ENCODE measurements at places on chromosomes 12 and 14. TPM values are rescaled to one million over a fixed set of nuclear protein-coding genes. Genes with fewer than 3 reads are reported as not detected.

DNA sequence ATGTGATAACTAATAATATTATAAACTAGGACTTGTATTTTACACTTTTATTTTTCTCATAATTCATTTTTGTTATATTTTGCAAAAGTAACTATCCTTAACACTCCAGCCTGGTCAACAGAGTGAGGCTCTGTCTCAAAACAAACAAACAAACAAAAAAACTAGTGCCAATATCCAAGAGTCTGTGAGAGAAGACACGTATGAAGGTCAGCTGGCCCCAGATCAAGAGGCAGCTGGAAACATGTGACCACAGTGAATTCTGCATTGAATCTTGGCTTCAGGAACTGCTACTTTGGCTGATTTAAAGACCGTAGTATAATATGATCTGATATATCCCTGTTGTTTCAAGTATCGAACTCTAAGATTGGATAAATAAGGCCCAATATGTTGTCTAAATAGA, 47.0 kb downstream of the ESR2 start:
- no peak overlapping the region for H3K4me3 ChIP-seq
- H3K27ac ChIP-seq, result no peak overlapping the region
- DNase-seq, result no peak
- no peaks in the 10 kb centered on the region for H3K27me3 ChIP-seq
- no peaks in the 10 kb centered on the region for H3K36me3 ChIP-seq

GRCh38 chr14:36751920-36752319, 90.3 kb downstream of the PAX9 start:
- H3K36me3 ChIP-seq, result no peaks in the 10 kb centered on the region
- H3K4me1 ChIP-seq, result peaks cover 18% of the 10 kb centered on the region
- peak; percentile 58 for DNase-seq
- H3K4me3 ChIP-seq, result no peak overlapping the region

DNA sequence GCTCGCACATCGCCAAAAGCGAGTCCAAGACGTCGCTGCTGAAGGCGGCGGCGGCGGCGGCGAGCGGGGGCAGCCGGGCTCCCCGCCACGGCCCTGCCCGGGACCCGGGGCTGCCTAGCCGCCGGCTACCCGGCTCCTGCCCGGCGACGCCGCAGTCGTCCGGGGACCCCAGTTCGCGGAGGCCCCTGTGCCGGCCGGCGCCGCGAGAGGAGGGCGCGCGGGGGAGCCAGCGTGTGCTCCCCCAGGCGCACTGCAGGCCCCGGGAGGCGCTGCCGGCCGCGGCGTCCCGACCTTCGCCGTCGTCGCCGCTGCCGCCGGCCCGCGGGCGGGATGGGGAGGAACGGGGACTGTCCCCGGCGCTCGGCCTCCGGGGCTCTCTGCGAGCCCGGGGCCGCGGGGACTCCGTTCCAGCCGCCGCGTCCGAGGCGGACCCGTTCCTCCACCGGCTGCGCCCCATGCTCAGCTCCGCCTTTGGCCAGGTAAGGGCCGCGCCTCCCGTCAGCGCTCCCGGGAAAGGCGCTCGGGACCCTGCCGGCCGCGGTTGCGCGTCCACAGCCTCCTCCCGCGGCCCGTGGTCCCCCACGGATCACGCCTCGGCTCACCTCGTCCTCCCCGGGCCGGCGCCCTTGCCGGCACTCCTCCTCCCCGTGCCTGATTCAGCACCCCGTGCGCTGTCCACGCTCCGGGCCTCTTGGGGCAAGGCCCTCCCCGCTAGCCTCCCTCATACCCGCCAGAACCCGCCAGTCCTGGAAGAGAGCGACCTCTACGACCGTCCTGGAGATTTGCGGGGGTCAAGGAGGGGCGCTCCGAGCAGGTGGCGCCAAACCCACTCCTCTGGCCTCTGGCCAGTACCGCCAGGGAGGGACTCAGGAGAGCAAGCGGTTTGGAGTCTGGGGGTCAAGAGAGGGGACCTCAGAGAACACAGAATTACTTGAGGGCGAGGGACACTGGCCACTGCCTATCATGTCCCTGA, 721 bp downstream of the CABP1 start:
- H3K36me3 ChIP-seq, result no peaks in the 10 kb centered on the region
- peak overlapping the region; percentile 61 for H3K4me3 ChIP-seq
- peaks cover 31% of the 10 kb centered on the region for H3K27me3 ChIP-seq
- no peak overlapping the region for H3K27ac ChIP-seq
- peak; percentile 63 for DNase-seq
- no peaks in the 10 kb centered on the region for H3K4me1 ChIP-seq

GRCh38 chr12:93025145-93026103, 96.3 kb upstream of the EEA1 start:
- H3K36me3 ChIP-seq, result no peaks in the 10 kb centered on the region
- H3K27ac ChIP-seq, result no peak overlapping the region
- no peaks in the 10 kb centered on the region for H3K27me3 ChIP-seq
- peak; percentile 72 for DNase-seq
- H3K4me1 ChIP-seq, result peaks cover 6% of the 10 kb centered on the region

GRCh38 chr14:58871573-58871972, 233.8 kb downstream of the DACT1 start:
- H3K27me3 ChIP-seq, result peaks cover 68% of the 10 kb centered on the region
- no peak overlapping the region for H3K27ac ChIP-seq
- no peak for DNase-seq
- H3K36me3 ChIP-seq, result no peaks in the 10 kb centered on the region
- no peak overlapping the region for H3K4me3 ChIP-seq

GRCh38 chr14:53355581-53356112, 202.5 kb upstream of the DDHD1 start:
- H3K27ac ChIP-seq, result no peak overlapping the region
- peak; percentile 49 for DNase-seq
- no peak overlapping the region for H3K4me3 ChIP-seq
- H3K27me3 ChIP-seq, result no peaks in the 10 kb centered on the region

Gene SYT1
- 0.51 TPM for total RNA-seq

Gene HOXC10
- 2.9 TPM for total RNA-seq
